Neural progenitor cell (in vitro differentiated cells): ENCODE measurements at places on chromosomes 3 and 15. TPM values are rescaled to one million over a fixed set of nuclear protein-coding genes. Genes with fewer than 3 reads are reported as not detected.

DNA sequence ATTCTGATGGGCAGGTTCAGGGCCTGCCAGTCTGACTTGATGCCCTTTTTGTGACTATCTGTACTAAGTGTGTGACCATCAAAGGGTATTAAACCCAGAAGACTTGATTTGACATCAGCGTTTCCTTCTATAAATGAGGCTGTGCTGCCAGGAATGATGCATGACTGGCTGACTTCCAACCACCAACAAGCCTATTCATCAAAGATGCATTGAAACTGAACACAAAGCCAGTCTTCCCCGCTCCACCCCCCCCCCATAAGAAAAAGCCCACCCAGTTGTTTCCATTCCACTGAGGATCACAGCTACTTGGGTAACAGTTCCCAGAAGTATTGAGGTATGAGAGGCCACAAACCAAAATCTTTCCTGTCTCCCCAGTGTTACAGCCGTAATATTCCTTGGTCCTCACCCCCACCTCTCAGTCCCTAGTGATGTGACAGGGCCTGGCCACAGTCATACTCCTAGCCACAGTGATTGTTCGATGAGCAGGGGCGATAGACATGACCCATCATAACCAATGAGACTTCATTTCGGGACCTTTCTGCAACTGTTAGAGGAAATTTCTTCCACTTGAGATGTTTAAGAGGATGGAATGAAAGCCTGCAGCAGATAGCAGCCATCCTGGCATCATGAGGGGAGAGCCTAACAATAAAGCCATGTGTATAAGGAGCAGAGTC is 22.6 kb downstream of the SH3BP5 start:
- DNase-seq = no peak

GRCh38 chr3:182936918-182937285 is 43.4 kb downstream of the DCUN1D1 start:
- no peak for DNase-seq

DNA sequence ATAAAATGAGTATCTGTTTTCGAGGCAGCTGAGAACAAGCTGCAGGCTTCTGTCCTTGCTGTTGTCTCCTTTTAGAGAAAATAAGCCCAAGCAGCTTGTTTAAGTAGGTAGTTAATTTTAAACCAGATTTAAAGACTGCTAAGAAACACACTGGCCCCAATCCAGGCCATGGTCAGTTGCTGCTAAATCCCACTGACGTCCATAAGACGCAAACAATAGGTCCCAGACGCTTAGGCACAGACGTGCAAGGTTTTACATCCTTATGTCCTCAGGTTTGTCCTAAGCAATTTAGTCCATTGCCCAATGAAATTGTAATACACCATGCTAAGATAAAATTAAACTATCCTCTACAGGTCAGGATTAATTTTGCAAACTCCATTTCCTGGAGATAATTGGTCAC is 120.0 kb upstream of the SNTN start:
- no peak for DNase-seq

- no peak for DNase-seq
Observed at GRCh38 chr3:15174953-15175352, 31.1 kb upstream of the CAPN7 start.

DNA sequence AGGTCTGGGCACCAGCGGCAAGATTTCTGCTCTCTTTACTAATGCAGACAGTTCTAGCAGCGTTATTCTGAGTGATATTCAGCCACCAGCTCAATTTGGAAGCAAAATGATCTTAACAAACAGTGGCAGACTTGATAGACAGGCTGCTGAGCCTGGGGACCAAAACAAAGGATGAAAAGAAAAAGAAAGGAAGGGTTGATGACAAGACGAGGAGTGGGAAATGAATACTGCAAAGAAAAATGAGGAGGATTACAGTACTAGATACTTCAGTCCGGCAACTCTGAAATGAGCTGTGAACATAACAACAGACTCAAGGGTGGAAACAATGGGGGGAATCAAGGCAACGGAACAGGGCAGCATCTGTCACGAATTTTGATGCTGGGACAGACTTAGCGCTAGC is 28.8 kb downstream of the FHIT start:
- DNase-seq = no peak

GRCh38 chr3:29099296-29099695 is 181.6 kb upstream of the RBMS3 start:
- no peak for DNase-seq

GRCh38 chr3:124557-125179 is 71.9 kb upstream of the CHL1 start:
- no peak for DNase-seq

GRCh38 chr15:38707802-38708671 is 143.4 kb upstream of the RASGRP1 start:
- DNase-seq = peak; percentile 71

The PATL2 gene
- total RNA-seq = 0.68 TPM in 1 of 2 replicates, not detected in the other
